ENCODE measurements at places on chromosomes 12 and 14. TPM values are rescaled to one million over a fixed set of nuclear protein-coding genes. Genes with fewer than 3 reads are reported as not detected.

DNA sequence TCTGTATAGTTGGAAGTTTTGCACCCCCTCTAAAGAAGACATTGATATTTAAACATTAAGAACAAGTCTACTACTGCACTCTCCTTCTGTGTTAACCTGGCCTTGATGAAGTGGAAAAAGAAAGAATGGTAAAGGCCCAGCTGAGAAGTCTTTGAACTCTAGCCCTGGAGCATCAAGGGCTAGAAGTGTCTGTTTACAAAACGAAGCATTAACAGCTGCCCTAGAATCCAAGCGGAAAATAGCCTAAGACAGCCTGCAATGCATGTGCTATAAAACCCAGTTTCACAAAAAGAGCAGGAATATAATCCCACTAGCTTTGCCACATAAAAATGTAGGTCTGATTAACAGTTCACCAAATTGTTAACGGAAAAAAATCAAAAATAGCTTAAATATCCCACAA is 60.5 kb downstream of the NUMB start:
- H3K4me3 ChIP-seq: no peak overlapping the region
- no peak overlapping the region for H3K27ac ChIP-seq
- H3K27me3 ChIP-seq: no peaks in the 10 kb centered on the region
- no peaks in the 10 kb centered on the region for H3K4me1 ChIP-seq

GRCh38 chr12:31724557-31724956 is 4.3 kb downstream of the AMN1 start:
- peaks cover 3% of the 10 kb centered on the region for H3K4me1 ChIP-seq
- H3K4me3 ChIP-seq: no peak overlapping the region
- no peak overlapping the region for H3K27ac ChIP-seq

DNA sequence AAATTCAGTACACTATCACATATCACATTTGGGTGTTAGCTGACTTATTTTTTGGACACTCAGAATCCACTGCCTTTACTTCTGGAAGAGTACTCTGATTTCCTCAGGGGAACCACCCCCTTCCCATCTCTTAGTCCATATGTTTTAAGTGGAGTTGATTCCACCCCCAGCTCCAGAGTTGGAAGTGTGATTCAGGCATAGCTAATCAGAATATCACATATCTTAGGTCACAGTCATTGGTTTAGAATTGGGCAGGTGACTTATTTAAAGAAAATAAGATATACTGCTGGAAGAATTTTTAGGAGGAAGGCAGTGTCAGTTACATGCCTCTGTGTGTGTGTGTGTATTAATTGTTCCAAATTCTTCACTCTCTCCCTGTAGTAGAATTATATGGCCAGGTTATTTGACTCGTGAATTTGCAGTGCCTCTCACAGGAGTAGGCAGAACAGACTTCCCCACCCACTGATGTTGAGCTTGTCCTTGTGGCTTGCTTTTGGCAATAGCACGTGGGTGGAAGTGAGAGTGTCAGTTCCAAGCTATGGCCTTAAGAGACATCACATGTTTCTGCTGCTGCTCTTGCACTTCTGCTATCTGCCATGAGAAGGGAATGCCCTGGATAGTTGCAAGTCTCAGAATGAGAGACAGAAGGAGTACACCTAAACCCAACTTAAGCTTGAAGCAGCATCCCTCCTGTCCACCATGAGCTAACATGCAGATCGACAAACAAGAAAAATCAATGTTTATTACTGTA is 6.4 kb upstream of the GAS2L3 start:
- no peaks in the 10 kb centered on the region for H3K36me3 ChIP-seq
- H3K27ac ChIP-seq: no peak overlapping the region
- H3K4me3 ChIP-seq: no peak overlapping the region
- no peaks in the 10 kb centered on the region for H3K27me3 ChIP-seq
- no peaks in the 10 kb centered on the region for H3K4me1 ChIP-seq

DNA sequence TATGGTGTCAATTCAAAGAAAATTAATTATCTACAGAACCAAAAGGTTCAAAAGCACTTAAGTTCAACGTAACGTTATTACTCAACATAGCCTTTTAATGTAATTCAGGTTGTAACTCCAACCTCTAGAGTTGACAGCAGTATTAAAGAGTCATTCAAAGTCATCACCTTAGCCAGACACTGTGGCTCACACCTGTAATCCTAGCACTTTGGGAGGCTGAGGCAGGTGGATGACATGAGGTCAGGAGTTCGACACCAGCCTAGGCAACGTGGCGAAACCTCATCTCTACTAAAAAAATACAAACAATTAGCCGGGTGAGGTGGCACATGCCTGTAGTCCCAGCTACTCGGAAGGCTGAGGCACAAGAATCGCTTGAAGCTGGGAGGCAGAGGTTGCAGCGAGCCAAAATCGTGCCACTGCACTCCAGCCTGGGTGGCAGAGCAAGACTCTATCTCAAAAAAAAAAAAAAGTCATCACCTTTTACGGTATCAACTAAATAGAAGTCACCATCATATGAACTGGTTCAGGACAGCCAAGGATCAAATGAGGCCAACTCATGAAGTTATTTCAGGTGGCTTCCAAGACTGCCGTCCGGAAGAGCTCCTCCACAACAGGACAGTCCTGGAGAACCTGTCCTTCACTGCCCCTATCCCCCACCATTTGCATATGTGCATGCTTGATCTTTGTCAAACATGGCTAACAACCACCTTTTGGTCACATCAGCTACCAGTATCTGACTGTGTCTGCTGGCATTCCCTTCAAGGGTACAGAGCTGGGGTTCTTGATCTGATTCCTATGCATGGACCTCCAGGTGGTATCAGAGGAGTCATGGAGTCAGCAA is 4.2 kb downstream of the PPTC7 start:
- H3K4me3 ChIP-seq: no peak overlapping the region
- no peaks in the 10 kb centered on the region for H3K36me3 ChIP-seq
- H3K27me3 ChIP-seq: no peaks in the 10 kb centered on the region
- no peak for DNase-seq
- H3K27ac ChIP-seq: no peak overlapping the region

- no peak for DNase-seq
- no peaks in the 10 kb centered on the region for H3K36me3 ChIP-seq
- no peak overlapping the region for H3K4me3 ChIP-seq
- no peaks in the 10 kb centered on the region for H3K27me3 ChIP-seq
- H3K27ac ChIP-seq: no peak overlapping the region
These were observed 164.9 kb downstream of the NAV3 start for GRCh38 chr12:77995436-77996167.

Gene TMPRSS12
- 1.2 TPM for total RNA-seq

DNA sequence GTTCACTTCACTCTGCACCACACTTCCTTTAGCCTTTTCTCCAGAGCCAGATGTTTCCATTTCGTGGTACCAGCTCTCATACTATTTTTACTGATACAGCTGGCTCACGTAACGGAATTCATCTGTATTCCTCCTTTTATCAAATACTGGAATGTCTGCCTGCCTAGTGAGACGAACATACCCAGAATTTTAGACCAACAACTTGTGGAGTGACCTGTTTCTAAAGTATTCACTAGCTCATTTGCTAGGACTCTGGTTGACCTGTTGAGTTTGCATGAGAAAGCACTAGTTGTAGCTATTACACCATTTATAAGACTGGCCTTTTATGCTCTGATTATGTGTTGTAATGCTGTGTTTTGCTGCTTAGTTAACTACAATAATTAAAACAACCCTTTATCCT is 22.6 kb downstream of the KCNA5 start:
- no peak overlapping the region for H3K4me3 ChIP-seq
- no peak overlapping the region for H3K27ac ChIP-seq
- H3K27me3 ChIP-seq: no peaks in the 10 kb centered on the region
- no peak for DNase-seq
- no peaks in the 10 kb centered on the region for H3K36me3 ChIP-seq

DNA sequence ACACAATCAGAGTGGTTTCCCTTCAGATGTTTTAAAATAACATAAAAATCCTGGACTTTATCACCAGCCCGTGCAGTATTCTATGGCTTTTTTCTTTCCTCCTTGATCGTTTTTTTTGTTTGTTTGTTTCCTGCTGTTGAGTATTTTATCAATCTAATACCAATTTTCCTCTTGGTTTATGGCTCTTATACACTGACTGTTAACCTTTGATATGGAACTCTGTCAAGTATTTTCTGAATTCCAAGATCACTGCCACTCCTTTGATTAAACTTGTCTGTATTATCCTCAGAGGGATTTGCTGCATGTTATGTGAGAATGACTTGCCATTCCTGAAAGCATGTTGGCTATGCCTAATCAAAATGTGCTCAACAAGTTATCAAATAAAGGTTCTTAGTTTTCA is 88.4 kb downstream of the PELI2 start:
- H3K4me1 ChIP-seq: no peaks in the 10 kb centered on the region
- H3K27me3 ChIP-seq: no peaks in the 10 kb centered on the region
- no peaks in the 10 kb centered on the region for H3K36me3 ChIP-seq
- H3K27ac ChIP-seq: no peak overlapping the region

DNA sequence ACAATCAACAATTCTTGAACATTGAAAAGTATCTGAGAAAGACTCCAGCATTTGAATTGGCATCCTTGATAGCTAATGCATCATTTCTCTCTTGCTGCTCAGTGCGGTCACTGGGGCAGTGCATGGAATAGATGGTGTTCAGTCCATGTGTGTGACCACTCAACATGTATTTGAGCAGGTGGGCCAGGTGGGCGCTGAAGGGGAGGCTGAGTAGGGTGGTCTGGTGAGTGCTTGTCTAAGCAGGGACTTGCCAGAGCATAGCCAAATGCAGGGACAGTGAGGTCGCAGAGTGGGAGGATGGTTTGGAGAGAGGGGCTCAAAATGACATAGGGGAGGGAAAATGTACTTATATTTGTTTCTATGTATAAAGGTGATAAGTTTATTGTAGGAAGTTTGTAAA is 409.0 kb downstream of the TMEM121 start:
- no peak for DNase-seq
- no peaks in the 10 kb centered on the region for H3K36me3 ChIP-seq
- no peaks in the 10 kb centered on the region for H3K27me3 ChIP-seq
- no peaks in the 10 kb centered on the region for H3K4me1 ChIP-seq
- H3K4me3 ChIP-seq: no peak overlapping the region
- no peak overlapping the region for H3K27ac ChIP-seq
